Liver (tissue), 10 donors: ENCODE measurements at places on chromosomes 2 and 18.

- no peak for DNase-seq
Measured at GRCh38 chr2:26493566-26493965, 15.6 kb upstream of the OTOF start.

DNA sequence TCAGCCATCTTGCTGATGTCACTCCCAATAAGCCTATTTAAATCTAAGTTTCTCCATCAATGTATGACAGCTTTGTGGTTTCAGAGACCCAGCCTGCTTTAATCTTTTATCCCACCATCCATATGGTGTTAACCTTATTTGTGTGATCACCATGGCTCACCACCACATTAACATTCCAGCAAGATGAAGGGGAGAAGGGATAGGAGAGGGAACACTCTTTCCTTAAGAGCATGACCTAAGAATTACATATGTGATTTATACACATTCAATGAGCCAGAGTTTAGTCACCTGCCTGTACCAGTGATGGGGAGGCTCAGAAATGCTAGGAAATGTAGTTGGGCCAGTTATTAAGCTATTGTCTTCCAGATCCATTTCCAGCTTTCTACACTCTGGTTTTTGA is 44.5 kb upstream of the CHN1 start:
- no peak for DNase-seq

DNA sequence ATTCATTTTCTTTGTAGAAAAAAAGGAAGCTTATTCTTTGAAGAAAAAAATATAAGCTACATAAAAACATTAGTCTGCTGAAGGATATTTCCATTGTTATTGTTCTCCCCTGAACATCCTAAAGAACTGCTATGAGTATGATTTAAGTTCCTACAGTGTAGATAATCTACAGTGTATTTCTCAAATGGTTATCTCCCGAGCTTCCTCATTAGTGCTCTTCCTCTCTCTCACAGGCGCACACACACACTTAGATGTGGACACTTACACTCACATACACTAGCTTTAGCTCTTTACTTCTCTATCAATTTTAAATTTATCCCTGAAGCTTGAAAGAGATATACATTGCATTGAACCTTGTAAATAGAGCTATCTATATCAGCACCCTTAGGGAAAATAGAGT is 681.0 kb downstream of the KCNJ3 start:
- DNase-seq, result no peak

GRCh38 chr2:141316103-141316502 is 814.7 kb downstream of the LRP1B start:
- no peak for DNase-seq

DNA sequence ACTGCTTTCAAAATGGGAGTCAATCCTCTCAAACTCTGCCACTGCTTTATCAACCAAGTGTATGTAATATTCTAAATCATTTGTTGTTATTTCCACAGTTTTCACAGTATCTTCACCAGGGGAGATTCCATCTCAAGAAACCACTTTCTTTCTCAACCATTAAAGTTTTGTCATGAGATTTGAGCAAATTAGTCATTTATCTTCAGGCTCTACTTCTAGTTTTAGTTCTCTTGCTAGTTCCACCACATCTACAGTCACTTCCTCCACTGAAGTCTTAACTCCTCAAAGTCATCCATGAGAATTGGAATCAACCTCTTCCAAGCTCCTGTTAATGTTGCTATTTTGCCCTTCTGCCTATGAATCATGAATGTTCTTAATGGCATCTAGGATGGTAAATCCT is 545.8 kb downstream of the ARHGAP15 start:
- DNase-seq, result no peak
